ENCODE measurements at places on chromosomes 3 and 15.

- no peak for DNase-seq
- H3K27me3 ChIP-seq: no peaks in the 10 kb centered on the region
- no peak overlapping the region for H3K27ac ChIP-seq
- no peaks in the 10 kb centered on the region for H3K36me3 ChIP-seq
- H3K4me3 ChIP-seq: no peak overlapping the region
- H3K4me1 ChIP-seq: no peaks in the 10 kb centered on the region
Observed at GRCh38 chr3:81468391-81468790, 293.1 kb downstream of the GBE1 start.

GRCh38 chr3:62439176-62439813 is 65.9 kb upstream of the FEZF2 start:
- H3K27ac ChIP-seq: no peak overlapping the region
- H3K4me3 ChIP-seq: no peak overlapping the region
- no peaks in the 10 kb centered on the region for H3K36me3 ChIP-seq

- H3K4me3 ChIP-seq: no peak overlapping the region
Observed at GRCh38 chr3:127035677-127036076, 52.8 kb downstream of the PLXNA1 start.

- no peak overlapping the region for H3K27ac ChIP-seq
- H3K4me3 ChIP-seq: no peak overlapping the region
- no peaks in the 10 kb centered on the region for H3K27me3 ChIP-seq
- no peaks in the 10 kb centered on the region for H3K36me3 ChIP-seq
- no peaks in the 10 kb centered on the region for H3K4me1 ChIP-seq
Observed at GRCh38 chr3:174498638-174499037, 360.5 kb upstream of the NAALADL2 start.

DNA sequence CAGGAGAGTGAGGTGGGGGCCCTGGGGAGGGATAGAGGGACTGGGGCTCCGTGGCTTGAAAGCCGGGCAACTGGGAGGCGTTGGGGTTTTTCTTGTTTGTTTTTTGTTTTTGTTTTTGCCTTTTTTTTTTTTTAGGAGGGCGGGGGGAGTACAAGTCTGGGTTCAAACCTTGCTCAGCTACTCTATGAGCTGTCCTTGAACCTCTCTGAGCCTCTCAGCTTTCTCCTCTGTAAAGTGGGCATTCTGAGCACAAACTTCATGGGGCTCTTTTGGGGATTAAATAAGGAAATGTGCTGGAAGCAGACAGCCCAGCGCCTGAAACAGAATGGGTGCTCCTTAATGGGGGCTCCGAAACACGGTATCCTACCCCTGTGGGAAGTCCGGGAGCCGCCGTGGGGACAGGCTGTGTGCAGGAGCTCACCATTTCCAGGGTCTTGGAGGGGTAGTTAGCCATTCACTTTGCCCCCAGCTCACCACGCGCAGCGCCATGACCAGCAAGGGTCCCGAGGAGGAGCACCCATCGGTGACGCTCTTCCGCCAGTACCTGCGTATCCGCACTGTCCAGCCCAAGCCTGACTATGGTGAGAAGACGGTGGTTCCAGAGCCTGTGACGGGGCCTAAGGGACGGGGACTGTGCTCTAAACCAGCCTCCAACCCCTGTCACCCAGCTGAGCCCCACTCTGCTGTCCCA is 388 bp downstream of the ACY1 start:
- peaks cover 14% of the 10 kb centered on the region for H3K4me1 ChIP-seq
- peak overlapping the region; percentile 67 for H3K4me3 ChIP-seq
- no peak for DNase-seq

DNA sequence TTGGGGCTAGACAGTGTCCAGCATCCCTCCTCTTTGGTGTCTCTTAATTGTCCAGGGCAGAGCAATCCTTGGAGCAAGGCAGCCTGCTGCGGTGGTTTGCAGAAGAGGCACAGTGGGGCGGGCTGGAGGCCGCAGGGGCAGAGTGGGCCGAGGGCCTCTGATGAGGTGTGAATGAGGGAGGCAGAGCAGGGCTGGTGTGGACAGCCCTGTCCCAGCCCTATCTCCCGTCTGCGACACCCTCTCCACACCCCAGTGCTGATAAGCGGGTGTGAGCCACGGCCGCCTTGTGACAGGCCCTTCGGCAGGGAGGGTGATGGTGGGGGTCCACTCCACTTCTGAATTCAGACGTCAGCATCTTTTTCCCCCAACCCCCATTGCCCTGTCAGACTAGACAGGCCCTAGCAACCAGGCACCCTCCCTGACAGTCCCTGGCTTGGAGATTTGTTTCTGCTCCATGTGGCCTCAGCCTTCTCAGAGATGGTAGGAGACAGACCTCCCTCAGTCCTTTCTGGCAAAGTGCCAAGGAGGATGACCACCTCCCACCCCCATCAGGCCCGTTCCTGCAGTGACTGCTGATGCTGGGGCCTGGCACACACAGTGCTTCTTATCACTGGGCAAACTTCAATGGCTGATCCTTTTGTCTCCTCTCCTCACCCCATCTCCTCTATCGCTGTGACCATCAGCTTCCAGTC is 37.3 kb downstream of the EXOG start:
- peaks cover 10% of the 10 kb centered on the region for H3K36me3 ChIP-seq
- H3K27ac ChIP-seq: peak overlapping the region; percentile 53
- peaks cover 19% of the 10 kb centered on the region for H3K4me1 ChIP-seq
- peak; percentile 94 for DNase-seq

GRCh38 chr3:106172101-106172500 is 303.3 kb upstream of the CBLB start:
- peaks cover 12% of the 10 kb centered on the region for H3K4me1 ChIP-seq
- no peak for DNase-seq
- H3K36me3 ChIP-seq: no peaks in the 10 kb centered on the region

DNA sequence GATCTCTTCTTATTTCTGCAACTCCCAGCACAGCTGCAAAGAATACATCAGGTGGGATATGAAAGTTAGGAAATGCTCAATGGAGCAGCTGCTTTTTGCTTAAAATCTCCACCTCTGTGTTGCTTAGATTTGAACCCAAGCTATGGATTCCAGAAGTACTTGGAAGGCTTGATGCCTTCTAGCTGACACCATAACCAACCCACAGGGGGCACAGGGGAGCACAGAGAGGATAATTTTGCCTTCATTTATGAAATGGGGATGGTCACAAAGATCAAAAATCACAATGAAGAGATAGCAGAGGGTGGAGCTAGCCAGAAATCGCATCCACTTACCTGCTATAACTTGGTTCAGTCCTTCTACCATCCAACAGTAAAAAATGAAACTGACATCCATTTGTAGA is 75.7 kb downstream of the DUT start:
- H3K27ac ChIP-seq: no peak overlapping the region
- H3K4me1 ChIP-seq: no peaks in the 10 kb centered on the region
- no peaks in the 10 kb centered on the region for H3K27me3 ChIP-seq
- no peak overlapping the region for H3K4me3 ChIP-seq

GRCh38 chr3:169914321-169914720 is 2.9 kb downstream of the SAMD7 start:
- H3K27me3 ChIP-seq: no peaks in the 10 kb centered on the region
- H3K36me3 ChIP-seq: no peaks in the 10 kb centered on the region
- no peak overlapping the region for H3K27ac ChIP-seq
- H3K4me3 ChIP-seq: no peak overlapping the region
- no peak for DNase-seq

- no peaks in the 10 kb centered on the region for H3K36me3 ChIP-seq
- no peaks in the 10 kb centered on the region for H3K27me3 ChIP-seq
- no peak overlapping the region for H3K27ac ChIP-seq
- DNase-seq: no peak
- no peaks in the 10 kb centered on the region for H3K4me1 ChIP-seq
Observed at GRCh38 chr3:182650568-182651128, 142.7 kb upstream of the ATP11B start.

DNA sequence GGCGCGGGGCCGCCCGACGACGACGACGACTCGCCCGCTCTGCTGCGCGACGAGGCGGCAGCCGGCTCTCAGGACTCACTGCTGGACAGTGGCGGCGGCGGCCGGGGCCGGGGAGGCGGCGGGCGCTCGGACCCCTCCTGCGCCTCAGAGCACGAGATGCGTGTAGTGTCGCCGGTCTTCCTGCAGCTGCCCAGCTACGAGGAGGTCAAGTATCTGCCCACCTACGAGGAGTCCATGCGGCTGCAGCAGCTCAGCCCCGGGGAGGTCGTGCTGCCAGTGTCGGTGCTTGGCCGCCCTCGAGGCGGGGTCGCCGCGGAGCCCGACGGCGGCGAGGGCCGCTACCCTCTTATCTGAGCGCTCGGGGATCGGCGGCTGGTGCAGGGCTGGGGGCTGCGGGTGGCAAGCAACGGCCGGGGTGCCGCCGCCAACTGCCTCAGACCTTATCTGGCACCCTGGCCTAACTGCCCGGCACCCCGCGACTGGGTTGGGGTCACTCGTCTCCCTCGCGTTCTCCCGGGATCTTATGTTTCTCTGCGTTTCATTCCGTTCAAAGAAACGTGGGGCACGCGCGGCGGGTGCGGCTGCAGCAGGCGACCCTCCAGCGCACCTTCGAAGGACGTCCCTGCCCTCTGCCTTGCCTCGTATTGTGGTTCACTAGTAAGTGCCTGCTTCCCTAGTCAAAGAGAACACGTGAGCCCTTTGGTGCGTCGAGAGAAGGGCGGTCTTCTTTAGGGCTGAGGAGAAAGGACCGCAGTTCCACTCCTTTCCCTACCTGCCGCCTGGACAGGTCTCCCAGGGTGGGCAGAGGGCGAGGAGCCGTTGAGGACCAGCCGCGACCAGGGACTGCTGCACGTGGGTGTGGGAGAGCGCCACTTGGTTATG is 1.0 kb downstream of the C3orf80 start:
- H3K4me3 ChIP-seq: peak overlapping the region; percentile 54
- peak; percentile 60 for DNase-seq
- no peaks in the 10 kb centered on the region for H3K36me3 ChIP-seq
- H3K27ac ChIP-seq: no peak overlapping the region
- H3K4me1 ChIP-seq: peaks cover 21% of the 10 kb centered on the region

GRCh38 chr15:62122249-62122648 is 42.8 kb downstream of the C2CD4B start:
- H3K36me3 ChIP-seq: no peaks in the 10 kb centered on the region
- no peak overlapping the region for H3K4me3 ChIP-seq
- DNase-seq: no peak
- H3K27ac ChIP-seq: no peak overlapping the region
- peaks cover 33% of the 10 kb centered on the region for H3K4me1 ChIP-seq

DNA sequence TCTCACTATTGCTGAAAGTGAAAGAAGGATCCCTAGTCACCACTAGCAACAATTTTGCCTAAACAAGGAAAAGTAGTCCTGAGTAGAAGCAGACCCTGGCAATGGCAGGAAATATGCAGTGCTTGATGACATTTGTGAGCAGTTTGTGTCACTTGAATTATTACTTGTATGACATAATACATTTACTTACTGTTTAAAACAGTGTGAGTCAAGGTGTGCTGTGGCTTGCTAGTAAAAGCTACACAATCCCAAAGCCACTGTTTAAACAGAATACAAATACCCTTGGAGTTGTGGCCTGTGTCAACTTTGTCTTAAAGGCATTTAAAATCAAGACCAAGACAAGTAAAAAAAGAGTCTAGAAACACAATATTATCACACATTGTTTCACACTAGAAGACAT is 775.4 kb downstream of the ROBO1 start:
- no peaks in the 10 kb centered on the region for H3K4me1 ChIP-seq
- no peak for DNase-seq
- H3K27ac ChIP-seq: no peak overlapping the region
- no peak overlapping the region for H3K4me3 ChIP-seq

DNA sequence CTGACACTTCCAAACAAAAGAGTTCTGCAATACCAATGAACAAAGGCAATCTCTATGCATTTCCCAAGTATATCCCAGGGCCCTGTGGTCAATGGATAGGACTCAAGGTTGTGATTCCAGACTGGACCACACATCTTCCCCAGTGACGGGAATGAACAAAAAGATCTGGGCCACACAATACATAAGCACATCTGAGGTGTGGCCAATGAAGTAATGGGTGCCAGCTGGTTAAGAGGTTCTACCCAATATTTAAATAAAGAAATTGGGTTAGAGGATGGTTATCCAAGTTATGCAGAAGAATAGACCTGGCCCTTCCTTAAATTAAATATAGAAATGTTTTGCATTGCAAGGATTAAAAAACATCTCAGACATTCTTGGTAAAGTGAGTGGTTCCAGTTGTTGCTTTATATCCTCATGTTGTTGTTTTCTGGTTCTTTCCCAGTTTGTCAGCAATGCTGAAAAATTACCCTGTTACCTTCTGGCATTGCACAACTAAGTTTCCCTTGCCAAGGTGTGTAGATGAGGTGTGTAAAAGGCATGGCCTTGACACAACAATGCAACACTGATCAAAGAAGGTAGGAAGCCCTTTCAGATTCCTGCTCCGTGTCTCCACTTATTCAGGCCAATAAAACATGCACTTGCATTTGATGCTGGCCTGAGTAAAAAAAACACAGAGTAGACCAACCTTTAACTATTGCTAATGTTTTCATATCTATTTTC is 86.5 kb downstream of the PRICKLE2 start:
- no peaks in the 10 kb centered on the region for H3K27me3 ChIP-seq
- peaks cover 4% of the 10 kb centered on the region for H3K4me1 ChIP-seq
- no peak overlapping the region for H3K4me3 ChIP-seq
- H3K36me3 ChIP-seq: peaks cover 21% of the 10 kb centered on the region
- H3K27ac ChIP-seq: no peak overlapping the region

- H3K4me1 ChIP-seq: peaks cover 3% of the 10 kb centered on the region
- H3K4me3 ChIP-seq: no peak overlapping the region
- no peak for DNase-seq
- no peak overlapping the region for H3K27ac ChIP-seq
Observed at GRCh38 chr3:192445770-192446644, 281.3 kb downstream of the FGF12 start.

DNA sequence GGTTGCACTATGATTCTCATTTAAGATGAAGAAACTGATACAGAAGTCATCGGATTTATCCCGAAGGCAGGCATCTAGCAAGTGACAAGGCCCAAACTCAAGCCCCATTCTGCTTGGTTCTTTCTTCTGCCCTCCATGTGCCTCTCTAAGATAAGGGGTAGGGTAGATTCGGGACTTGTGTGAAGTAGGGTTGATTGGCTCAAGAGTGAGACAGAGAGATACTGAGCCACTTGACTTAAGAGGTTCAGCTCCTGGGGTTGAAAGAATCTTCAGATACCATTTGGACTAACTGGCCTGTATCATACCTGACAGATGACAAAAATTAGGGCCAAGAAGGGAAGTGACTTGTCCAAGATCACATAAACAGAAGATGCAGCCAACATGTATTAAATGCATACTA is 891 bp downstream of the RFT1 start:
- H3K36me3 ChIP-seq: peaks cover 26% of the 10 kb centered on the region
- peak overlapping the region; percentile 74 for H3K4me3 ChIP-seq
- DNase-seq: no peak
- H3K27ac ChIP-seq: peak overlapping the region; percentile 92
- H3K4me1 ChIP-seq: peaks cover 15% of the 10 kb centered on the region

- H3K36me3 ChIP-seq: no peaks in the 10 kb centered on the region
- no peaks in the 10 kb centered on the region for H3K27me3 ChIP-seq
- H3K27ac ChIP-seq: peak overlapping the region; percentile 39
Observed at GRCh38 chr15:77527831-77528231, 104.9 kb downstream of the LINGO1 start.

Data from heart left ventricle (tissue), 16 donors.